Retinal pigment epithelial cell (primary cell): ENCODE measurements at places on chromosomes 7 and 10.
A peak's percentile ranks its signal among the peaks of the same experiment; 100 is the strongest.

DNA sequence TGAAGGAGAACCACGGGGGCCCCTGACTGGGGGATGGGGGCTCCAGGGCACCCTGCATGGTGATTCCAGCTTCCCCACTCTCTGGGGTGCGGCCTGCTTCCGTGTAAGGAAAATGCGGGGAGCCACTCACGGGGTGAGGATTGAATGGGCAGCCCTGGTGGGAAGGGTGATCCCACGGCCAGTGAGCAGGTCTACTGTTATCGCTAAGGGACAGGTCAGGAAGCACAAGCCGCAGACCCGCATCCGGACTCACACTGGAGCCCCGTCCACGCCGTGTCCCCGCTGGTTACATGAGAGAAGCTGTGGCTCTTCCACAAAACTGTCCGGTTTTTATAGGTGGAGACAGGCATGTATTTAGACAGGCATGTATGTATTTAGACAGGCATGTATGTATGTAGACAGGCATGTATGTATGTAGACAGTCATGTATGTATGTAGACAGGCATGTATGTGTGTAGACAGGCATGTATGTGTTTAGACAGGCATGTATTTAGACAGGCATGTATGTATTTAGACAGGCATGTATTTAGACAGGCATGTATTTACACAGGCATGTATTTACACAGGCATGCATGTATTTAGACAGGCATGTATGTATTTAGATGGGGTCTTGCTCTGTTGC, 5.7 kb downstream of the PSMG3 start:
- DNase-seq = no peak

- no peak for DNase-seq
Observed at GRCh38 chr7:101216001-101216859, 1.2 kb downstream of the PLOD3 start.

GRCh38 chr7:122616951-122617350, 82.0 kb downstream of the RNF133 start:
- no peak for DNase-seq

DNA sequence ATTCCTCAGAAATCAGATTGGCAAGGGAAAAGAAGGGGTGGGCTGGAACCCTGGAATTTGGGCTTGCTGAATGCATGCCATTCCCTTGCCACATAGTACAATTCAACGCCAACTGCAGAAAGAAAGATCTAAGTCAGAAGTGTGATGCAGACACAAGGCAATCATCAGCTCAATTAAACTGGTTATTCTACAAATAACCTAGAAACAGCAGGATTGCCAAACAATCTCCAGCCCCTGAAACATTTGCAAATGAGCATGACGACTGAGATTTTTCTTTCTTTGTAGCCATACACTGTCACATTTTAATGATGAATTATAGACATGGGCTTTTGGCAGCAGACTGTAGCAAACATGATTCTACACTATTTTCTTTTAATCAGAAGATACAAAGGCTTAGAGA, 16.5 kb upstream of the CREB5 start:
- DNase-seq = no peak

DNA sequence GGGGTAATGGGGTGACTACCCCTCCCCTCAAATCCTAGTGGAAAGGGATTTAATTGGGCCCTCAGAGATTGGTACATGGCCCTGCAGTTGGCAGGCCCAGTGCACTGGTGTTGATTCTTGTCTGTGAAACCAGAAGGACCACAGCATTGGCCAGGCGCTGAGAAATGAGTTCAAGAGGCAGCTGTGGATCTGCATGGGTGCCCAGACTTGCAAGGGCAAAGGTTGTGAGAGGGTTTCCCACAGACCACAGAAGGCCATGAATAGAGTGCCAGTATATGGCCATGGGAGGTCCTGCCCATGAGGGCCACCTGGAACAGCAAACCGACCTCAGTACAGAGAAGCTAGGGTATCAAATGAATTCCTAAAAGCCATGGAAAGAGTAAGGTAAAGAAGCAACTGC, 32.9 kb downstream of the TMEM168 start:
- DNase-seq = no peak

- DNase-seq = peak; percentile 43
Observed at GRCh38 chr10:2978111-2978510, 89.2 kb upstream of the PFKP start.

DNA sequence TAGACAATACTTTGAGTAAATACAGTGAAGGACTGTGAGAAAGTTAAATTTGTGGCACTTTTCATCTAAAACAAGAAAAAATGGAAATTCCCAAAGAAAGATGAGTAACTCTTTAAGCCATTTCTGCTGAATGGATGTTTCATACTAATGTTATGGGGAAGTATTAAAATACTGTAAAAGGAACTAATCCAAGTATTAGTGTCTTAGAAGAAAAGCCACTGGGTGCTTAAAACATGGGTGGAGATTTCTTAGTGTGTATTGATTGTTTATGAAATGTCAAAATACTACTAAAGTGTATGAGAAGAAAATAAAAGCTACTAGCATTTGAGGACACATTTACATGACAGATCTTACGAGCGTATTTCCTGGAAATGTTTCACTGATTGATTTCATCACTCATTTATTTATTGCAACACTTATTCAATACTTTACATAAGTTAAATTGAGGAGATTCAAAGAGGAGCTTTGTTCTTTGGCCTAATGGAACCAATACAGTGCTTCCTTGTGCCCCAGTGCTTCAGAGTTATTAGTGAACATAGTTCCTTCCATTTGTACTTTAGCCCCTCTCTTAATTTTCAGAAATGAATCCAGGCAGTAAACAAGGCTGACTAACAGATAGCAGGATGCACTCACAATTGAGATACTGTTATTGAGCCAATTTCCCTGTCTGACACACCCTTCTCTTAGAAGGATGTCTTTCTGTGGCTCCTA, 155.5 kb upstream of the AHR start:
- no peak for DNase-seq

DNA sequence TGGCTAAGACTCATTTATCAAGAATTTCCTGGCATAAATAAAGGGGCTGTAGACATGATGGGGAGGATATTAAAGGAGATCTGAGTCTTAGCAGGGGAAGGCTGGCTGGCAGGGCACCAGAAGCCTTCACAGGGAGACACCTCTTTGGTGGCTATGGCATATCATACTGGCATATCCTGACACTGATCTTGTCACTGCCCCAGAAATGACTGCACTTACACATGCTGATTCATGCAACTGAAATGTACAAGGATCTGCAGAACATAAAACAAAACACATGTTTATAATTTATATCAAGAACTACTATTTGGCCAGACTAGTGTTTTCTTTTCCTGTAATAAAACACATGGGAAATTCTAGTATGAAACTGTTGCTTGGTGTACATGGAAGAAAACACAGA, 5.5 kb upstream of the LIPN start:
- no peak for DNase-seq

- no peak for DNase-seq
Observed at GRCh38 chr10:31393844-31394243, 74.8 kb downstream of the ZEB1 start.

DNA sequence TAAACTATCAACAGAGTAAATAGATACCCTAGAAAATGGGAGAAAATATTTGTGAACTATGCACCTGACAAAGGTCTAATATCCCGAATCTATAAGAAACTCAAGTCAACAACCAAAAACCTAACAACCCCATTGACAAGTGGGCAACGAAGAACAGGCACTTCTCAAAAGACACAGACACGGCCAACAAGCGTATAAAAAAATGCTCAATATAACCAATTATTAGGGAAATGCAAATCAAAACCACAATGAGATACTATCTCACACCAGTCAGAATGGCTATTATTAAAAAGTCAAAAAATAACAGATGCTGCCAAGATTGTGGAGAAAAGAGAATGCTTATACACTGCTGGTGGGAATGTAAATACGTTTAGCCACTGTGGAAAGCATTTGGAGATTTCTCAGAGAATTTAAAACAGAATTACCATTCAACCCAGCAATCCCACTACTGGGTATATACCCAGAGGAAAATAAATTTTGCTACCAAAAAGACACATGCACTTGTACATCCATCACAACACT, 63.2 kb upstream of the CAV2 start:
- DNase-seq = no peak
